ENCODE measurements at places on chromosomes 7 and 10. TPM values are rescaled to one million over a fixed set of nuclear protein-coding genes. Genes with fewer than 3 reads are reported as not detected.

Gene UTF1
- total RNA-seq: not detected

Gene ZNF485
- total RNA-seq: 1.9 TPM

Gene CADPS2
- total RNA-seq: 15.3 TPM

Gene ANKRD1
- 0.36 TPM for total RNA-seq

Gene LRRC18
- total RNA-seq: not detected

Gene TUBB8
- not detected for total RNA-seq

Gene CALML3
- 0.12 TPM for total RNA-seq

Gene KCNMA1
- 52.9 TPM for total RNA-seq

Gene NPC1L1
- total RNA-seq: not detected

Gene STRIP2
- 1.5 TPM for total RNA-seq

Gene KIF11
- total RNA-seq: 5.2 TPM

Gene HTR7
- total RNA-seq: 2.7 TPM

Gene LRIT1
- total RNA-seq: not detected

Gene MMD2
- total RNA-seq: not detected

Gene MMRN2
- 1.6 TPM for total RNA-seq

Gene SLC39A12
- total RNA-seq: not detected

Gene NACAD
- 3.5 TPM for total RNA-seq

Gene CYP2C19
- total RNA-seq: not detected

Gene GRM8
- total RNA-seq: not detected

Gene RARRES2
- total RNA-seq: not detected

Gene ABCC2
- total RNA-seq: 1.3 TPM

Gene FAM25A
- total RNA-seq: not detected

Gene CRYGN
- total RNA-seq: 0.16 TPM

Gene SLC16A12
- not detected for total RNA-seq

Gene BPGM
- 23.1 TPM for total RNA-seq

Gene GET4
- 18.3 TPM for total RNA-seq

Gene CPXM2
- 16.8 TPM for total RNA-seq

Gene FKBP6
- total RNA-seq: not detected

Gene TUBAL3
- total RNA-seq: not detected

Gene TNRC18
- total RNA-seq: 83.9 TPM

Gene CYP2C18
- not detected for total RNA-seq

Gene CPED1
- total RNA-seq: 124 TPM

Gene LIPK
- not detected for total RNA-seq

Gene TEX47
- total RNA-seq: not detected

Gene BLNK
- not detected for total RNA-seq

Gene TRIM74
- not detected for total RNA-seq

Gene ATRNL1
- 0.65 TPM for total RNA-seq

Gene ZNF107
- 1.9 TPM for total RNA-seq

Gene TLL2
- total RNA-seq: under 0.01 TPM

Gene IGFBP3
- 38.9 TPM for total RNA-seq

Gene KLF14
- 0.12 TPM for total RNA-seq
